GM06990 (cell line): ENCODE measurements at places on chromosomes 7 and 10.

DNA sequence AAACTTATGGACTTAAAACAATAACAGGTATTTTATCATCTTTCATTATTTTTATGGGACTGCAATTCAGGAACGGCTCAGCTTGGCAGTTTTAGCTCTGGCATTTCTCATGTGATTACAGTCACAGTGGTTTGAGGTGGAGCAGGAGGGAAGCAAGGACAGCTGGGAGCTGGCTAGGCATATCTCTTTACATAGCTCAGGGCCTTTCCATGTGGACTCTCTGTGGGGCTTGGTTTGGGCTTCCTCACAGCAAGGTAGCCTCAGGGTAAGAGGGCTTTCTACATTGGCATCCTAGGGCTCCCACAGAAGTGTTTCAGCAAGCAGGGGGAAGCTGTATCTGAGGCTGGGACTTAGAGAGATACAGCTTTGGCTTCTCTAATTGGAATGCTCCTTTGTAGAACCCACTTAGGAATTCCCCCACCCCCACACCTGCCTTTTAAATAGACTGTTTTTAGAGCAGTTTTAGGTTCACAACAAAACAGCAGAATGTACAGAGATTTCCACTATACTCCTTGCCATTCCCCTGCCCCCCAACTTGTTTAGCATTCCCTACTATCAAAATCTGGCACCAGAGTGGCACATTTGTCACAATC lies 26.6 kb upstream of the SDHAF3 start:
- no peak for DNase-seq

DNA sequence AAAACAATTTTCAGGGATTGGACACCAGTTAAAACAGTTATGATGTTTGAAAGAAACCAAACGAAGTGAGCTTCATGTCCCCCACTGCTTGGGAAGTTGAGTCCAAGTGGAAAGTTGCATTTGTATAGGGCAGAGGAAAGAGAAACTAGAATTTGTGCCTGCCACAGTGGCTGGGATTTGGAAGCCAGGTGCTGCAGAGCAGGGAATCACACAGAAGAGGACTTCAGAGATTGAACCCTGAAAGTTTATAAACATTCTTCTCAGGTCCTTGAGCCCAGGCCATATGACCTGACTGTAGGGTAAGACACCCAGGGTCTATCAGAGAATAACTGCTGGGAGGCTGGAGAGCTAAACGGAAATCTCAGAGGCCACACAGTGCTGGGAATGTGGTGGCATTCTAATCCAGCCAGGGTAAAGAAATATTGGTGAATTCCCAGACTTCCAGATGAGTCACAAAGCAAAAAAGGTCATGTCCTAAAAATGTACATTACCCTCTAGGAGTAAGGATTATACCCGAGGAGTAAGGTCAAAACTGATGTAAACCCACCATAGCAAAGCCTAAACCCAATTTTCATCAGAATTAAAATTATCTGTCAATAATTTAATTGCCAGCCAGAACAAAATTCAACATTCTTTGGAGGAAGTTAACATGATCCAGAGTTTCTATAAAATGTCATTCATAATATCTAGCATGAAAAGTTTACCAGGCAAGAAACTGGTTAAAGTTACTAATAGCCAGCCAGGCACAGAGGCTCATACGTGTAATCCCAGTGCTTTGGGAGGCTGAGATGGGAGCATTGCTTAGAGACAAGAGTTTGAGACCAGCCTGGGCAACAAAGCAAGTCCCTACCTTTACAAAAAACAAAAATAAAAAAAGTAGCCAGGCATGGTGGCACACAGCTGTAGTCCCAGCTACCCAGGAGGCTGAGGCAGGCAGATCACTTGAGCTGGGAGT lies 31.2 kb downstream of the TOMM7 start:
- no peak for DNase-seq

- no peak for DNase-seq
These were observed 51.1 kb downstream of the TPST1 start for GRCh38 chr7:66256281-66256680.

DNA sequence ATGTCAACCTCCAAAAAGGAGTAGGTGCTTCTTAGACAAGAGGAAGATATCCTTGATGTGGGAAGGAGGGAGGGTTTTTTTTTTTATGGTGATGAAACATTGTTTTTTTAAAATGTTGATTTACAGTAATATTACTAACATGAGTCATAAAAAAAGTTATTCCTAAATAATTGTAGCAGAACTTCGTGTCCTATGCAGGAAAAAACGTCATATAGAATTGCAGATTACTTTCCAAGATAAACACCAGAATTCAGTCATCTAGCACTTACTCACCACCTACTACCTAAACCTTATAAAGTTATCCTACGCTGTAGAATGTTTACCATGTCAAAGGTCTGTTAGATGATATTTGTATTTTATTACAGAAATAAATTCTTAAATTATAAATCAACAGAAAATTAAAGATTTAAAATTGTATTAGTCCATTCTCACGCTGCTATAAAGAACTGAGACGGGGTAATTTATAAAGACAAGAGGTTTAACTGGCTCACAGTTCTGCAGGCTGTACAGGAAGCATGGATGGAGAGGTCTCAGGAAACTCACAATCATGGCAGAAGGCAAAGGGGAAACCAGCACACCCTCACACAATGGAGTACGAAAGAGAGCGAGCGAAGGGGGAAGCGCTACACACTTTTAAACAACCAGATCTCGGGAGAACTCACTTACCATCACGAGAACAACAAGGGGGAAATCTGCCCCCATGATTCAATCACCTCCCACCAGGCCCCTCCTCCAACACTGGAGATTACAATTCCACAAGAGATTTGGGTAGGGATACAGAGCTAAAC lies 105.2 kb upstream of the NEBL start:
- no peak for DNase-seq
